CD4-positive, alpha-beta T cell treated with Interferon gamma for 1 hour (primary cell): ENCODE measurements at places on chromosomes 2 and 18.

DNA sequence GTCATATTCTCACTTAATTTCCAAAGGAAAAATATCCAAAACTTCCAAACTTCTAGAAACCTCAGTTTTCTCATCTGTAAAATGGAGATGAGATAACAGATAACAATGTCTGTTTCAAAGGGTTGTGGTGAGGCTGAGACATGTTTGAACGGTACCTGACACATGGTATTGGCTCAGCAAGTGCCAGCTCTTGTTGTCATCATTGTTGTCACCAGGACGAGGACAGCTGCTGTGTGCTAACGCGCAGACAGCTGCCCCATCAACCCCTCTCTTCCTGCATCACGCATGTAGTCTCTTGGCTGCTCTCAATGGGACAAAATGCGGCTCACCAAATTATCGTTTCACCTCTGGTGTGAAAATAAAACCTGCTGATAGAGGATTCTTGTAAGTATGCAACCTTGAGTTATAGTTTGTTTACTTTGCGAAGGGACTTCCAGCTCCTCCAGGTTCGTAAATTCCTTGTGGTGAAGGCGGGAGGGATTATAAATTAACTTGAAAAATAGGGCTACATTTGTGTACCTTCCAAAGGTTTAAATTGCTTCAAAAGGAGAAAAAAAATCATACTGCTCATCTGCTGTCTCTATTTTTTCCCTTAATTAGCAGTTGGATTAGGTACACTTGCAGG, 605.4 kb downstream of the BCL11A start:
- no peak for DNase-seq

GRCh38 chr2:97781981-97782380, 68.6 kb downstream of the ZAP70 start:
- DNase-seq, result no peak

GRCh38 chr2:27965841-27966240, 75.3 kb downstream of the BABAM2 start:
- DNase-seq, result no peak

DNA sequence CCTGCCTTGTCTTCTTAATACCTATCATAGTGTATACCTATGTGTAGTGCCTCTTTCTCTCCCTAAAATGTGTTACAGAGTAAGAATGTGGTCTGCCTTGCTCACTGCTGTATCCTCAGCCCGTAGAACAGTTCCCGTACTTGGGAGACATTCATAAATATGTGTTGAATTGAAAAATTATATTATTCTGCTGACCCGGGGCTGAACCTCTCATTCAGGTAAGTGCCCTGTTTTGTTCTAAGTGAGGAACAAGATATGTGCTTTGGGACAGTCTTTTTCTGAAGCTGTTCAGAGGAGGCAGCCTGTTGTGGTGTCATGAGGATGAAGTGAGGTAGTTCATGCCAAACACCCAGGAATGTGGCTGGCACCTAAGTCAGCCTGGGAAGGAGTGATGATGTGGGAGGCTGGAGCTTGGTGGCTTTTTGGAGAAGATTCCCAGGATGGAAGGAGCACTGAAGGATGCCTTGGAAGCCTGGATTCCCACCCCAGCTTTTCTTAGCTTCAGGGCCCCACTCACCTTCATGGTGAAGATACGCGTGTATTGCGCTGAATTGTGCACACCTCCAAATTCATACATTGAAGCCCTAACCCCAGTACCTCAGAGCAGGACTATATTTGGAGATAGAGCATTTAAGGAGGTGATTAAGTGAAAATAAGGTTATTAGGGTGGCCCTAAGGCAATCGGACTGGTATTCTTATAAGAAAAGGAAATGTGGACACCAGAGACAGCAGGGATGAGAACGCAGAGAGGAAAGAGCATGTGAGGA, 166.3 kb downstream of the DDX1 start:
- DNase-seq, result no peak

- no peak for DNase-seq
Measured at GRCh38 chr2:104050656-104051242, 803.2 kb upstream of the POU3F3 start.

DNA sequence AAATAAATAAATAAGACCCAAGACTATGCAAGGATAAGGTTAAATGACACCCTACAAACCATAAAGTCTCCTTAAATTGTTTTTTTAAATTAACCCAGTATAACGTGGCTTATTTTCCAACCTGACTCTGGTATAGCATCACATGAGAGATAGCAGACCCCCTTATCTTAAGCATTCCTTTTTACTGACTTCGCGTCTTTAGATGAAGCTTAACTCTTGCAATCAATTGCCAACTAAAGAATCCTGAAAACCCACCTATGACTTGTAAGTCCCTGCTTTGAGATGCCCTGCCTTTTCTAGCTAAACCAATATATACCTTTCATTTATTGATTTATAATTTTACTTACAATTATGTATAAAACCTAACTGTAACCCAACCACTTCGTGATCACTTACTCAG, 57.1 kb upstream of the RAB12 start:
- no peak for DNase-seq

DNA sequence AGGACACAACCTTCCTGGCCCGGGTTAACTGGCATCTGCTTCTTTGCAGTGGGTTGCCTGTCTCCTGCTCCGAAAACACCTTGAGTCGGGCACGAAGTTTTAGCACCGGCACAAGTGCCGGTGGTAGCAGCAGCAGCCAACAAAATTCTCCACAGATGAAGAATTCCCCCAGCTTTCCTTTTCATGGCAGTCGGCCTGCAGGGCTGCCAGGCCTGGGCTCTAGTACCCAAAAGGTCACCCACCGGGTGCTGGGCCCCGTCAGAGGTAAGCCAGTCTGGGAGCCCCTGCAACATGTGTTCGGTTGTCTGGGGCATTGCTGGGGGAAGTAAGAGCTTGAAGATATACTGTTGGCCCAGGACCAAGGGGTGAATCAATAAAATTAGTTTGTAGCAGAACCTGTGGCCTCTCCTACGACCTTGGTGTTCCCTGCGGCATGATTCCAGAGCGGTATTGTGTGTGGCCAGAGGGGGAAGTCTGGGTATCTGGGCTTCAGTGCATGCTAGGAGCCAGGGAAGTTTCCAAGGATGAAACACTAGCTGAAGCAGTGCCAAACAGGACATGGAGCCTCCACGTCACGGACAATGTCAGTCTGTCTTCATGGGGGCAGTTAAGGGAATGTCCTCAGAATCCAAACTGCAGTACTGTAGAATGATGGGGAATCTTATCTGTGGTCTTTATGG, 7.8 kb downstream of the AGBL5 start:
- no peak for DNase-seq

GRCh38 chr18:44181951-44182747, 498.5 kb upstream of the SETBP1 start:
- DNase-seq, result no peak

DNA sequence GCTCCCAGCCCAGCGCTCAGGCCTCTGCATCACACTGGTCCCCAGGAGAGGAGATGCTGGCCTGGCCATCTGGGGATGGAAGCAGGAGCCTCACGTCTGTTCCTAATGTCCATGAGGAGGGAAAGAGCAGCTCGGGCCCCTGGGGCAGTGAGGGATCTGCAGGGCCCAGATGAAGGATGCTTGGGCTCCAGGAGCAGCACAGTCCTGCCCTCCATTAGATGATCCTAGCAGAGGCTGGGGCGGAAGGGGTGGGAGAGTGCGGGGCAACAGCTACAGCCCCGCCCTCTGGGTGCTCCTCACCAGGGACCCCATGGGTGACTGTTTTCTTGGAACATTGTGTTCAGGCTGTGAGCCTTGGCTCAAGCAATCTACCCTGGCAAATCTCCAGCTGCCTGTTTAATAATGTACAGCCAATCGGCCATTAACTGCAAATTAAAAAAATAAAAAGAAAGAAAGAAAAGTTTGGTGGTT, 49.7 kb downstream of the TNS1 start:
- DNase-seq, result no peak

DNA sequence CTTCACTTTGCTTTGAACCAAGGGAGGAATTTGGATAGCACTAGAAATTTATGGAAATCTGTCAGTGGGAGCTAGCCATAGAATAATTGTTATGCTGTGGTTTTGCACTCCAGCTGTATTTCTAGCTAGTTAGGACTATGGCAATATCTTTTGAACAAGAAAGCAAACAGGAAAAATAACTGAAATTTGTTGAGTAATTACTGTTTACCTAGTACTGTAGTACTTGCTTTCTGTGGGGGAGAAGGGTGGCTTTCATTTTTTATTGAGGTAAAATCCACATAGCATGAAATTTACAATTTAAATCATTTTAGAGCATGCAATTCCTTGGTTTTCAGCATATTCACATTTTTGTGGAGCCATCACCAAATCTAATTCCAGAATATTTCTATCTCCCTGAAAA, 28.4 kb downstream of the MBD5 start:
- no peak for DNase-seq

GRCh38 chr18:45063246-45064038, 382.8 kb downstream of the SETBP1 start:
- no peak for DNase-seq

- peak; percentile 34 for DNase-seq
Measured at GRCh38 chr2:96267159-96267971, 1.3 kb downstream of the CIAO1 start.
